ENCODE measurements at places on chromosomes 7 and 10.

GRCh38 chr7:24924375-24924774, 55.6 kb downstream of the OSBPL3 start:
- no peak for DNase-seq

DNA sequence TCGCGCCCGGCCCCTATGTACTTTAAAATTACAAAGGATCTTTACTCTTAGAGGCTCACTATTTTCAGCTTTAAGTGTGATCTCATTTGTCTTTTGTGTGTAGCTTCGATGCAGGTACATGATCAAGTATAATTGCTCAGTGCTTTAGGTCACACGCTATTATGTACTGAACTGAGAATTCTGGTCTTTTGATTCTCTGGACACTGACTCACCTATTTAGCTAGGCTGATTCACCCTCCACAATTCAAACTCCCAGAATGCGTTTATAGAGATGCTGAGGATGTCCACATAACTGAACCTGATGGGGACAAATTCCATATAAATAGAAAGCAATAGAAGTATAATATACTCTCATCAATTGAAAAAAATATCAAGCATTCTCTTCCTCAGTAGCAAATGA, 57.8 kb downstream of the PRKCQ start:
- no peak for DNase-seq

DNA sequence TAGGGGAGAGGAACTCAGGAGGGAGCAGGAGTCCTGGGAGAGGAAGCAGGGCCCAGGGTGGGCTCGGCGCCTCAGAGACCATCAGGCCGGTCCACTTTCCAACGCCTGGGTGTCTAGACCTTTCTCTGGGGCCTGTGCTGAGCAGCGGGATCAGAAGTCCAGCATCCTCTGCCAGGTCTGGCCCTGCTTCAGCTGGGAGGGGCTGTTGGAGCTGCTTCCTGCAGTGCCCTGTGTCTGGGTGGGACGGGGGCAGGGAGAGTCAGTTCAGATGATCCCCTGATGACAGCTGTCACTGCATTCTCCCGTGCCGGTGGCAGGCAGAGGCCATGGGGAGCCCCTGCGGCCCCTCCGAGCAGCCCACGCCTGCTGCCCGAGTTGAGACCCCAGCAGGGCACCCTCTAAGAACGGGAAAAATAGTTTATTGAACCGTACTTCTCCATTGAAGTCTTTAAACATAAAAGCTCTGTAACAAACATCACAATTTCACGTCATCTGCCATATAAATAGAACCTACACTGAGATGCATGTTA, 23.3 kb downstream of the AP5Z1 start:
- DNase-seq, result no peak

DNA sequence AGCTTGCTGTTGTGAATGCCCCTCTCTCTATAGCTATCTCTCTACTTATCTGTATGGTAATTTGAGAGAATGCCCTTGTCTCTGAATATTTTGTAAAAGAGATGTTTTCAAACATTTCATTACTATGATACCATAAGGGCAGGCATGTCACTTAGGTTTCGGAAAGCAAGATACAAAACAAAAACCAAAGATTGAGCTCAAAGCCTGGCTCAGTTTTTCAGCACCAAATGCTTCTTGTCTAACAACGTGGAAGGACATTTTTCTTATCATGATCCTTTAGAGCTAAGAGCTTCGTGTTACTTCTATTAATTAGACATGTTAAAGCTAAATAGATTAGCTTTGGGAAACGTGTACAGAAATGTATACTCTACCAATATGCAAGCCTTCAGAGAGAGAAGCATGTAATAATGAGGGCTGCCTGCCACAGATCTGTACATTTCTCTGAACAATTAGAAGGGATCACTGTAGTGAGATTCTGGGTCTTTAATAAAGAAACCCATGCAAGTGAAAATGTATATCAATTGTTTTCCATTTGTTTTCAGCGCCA, 148.9 kb downstream of the ARID5B start:
- no peak for DNase-seq

DNA sequence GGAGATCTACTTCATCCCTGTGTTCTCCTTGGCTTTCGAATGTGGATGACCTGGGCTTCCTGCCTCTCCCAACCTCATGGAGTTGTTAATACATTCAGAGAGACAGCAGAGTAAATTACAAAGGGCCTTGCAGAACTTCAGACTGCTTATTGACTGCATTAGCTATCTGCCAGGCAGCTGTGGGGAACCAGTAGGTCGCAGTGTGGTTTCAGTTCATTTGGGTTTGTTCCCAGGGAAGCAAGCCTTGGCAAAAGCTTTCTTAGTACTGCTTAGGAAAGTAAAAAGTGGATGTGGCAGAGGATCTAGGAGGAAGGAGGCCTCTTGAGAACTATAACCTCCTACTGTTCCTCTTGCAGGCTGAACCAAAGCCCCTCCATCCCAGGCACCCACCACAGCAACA, 9.2 kb downstream of the NPFFR1 start:
- DNase-seq, result no peak

DNA sequence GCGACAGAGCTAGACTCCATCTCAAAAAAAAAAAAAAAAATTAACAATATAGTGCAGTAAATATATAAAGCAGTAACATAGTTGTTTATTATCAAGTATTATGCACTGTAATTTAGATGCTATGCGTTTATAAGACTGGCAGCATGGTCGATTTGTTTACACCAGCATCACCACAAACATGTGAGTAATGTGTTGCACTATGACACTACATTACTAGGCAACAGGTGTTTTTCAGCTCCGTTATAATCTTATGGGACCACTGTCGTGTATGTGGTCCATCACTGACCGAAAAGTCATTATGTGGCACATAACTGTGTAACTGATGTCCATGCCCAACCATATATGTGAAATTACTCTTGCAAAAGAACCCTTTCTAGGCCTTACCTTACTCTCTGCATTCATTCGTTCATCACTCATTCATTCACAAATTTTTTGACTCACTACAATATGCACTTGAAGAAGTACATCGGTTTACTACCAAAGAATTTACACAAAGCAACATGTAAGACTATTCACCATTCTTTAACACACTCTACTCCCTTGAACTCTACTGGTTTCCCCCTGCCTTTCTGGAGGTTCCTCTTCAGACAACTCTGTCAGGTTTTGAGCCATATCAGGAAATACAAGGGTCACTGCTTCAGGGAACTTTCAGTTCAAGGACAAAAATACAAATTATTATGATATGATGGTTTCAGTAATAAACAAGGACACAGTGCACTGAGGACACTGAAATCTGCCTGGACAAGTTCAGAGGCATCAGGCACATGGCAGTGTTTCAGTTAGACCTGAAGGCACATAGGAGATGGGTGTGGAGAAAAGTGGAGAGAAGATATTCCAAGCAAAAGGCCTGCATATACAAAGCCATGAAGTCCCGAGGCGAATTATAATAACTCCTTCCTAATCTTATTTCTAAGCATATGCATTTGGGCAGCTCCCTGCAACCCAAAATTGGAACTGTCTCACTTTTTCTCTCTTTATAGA, 17.4 kb downstream of the ITGB1 start:
- DNase-seq, result no peak

DNA sequence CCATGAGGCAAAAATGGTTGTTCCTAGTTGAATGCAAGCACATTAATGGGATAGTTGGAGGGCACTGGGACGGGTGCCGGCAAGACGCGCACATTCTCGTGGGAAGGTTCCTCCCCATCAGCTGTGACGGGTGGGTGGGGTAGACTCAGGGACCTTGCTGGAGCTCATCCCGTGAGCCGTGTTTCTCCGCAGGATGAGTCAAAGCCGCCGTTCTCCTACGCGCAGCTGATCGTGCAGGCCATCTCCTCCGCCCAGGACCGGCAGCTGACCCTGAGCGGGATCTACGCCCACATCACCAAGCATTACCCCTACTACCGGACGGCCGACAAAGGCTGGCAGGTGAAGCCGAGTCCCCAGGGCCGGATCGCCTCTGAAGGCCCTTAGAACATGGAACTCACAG, 20.4 kb upstream of the AP5Z1 start:
- no peak for DNase-seq

GRCh38 chr10:116197946-116198675, 74.9 kb downstream of the GFRA1 start:
- DNase-seq, result no peak

Data from GM06990 (cell line).